NCI-H1930 (cell line): ENCODE measurements at places on chromosomes 5 and 9.

DNA sequence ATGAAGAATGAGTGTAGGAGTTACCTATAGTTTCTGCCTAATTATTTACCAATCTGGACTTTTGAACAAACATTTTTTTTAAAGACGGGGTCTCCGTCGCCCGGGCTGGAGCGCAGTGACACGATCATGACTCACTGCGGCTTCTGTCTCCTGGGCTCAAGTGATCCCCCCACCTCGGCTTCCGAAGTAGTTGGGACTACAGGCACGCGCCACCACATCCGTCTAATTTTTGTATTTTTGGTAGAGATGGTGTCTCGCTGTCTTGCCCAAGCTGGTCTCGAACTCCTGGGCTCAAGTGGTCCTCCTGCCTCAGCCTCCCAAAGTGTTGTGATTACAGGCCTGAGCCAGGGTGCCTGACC, 1.5 kb downstream of the CTNNA1 start:
- DNase-seq: no peak

- no peak for DNase-seq
Observed at GRCh38 chr5:94503677-94504076, 114.7 kb downstream of the KIAA0825 start.

- DNase-seq: no peak
Observed at GRCh38 chr5:178564811-178565550, 25.2 kb downstream of the COL23A1 start.

GRCh38 chr5:180644129-180644824, 5.1 kb downstream of the FLT4 start:
- no peak for DNase-seq

- no peak for DNase-seq
Observed at GRCh38 chr5:56625541-56625940, 189.8 kb upstream of the MAP3K1 start.

- no peak for DNase-seq
Observed at GRCh38 chr9:81112627-81113452, 576.5 kb downstream of the TLE1 start.

DNA sequence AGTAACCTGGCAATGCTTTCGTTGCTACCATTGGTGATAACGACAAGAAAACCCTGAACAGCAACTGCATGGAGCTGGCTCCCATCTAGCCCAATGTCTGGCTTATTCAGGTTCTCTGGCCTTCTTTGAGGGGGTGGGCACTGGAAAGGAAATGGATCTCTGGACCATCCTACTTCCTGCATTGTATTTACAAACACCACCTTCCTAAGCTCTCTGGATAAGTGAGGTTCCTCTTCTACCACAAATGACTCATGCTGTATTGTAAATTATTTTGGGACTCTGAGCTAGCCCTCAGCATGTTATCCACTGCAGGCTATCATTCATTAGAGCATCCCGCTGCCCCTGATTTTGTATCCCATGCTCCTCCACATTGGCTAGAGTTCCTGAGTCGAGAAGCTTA, 136.9 kb upstream of the KLF9 start:
- DNase-seq: no peak

DNA sequence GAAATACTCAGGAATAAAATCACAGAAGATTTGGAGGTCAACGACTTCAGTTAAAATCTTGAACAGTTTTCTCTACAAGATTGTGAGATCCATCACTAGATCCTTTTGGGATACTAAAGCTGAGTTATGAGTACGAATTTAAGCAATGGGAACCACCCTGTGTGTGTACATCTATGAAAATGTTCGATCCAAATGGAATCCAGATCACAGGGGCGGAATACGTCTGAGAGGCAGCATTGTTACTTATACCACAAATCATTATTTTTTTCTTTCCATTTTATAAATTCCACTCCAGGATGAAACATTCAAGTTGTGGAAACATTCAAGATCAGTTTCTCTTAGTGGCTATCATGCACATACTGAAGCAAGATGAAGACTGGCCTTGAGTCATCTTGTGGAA, 239.3 kb upstream of the PAPPA start:
- DNase-seq: no peak

- no peak for DNase-seq
Observed at GRCh38 chr9:94693485-94694204, 32.9 kb upstream of the AOPEP start.

DNA sequence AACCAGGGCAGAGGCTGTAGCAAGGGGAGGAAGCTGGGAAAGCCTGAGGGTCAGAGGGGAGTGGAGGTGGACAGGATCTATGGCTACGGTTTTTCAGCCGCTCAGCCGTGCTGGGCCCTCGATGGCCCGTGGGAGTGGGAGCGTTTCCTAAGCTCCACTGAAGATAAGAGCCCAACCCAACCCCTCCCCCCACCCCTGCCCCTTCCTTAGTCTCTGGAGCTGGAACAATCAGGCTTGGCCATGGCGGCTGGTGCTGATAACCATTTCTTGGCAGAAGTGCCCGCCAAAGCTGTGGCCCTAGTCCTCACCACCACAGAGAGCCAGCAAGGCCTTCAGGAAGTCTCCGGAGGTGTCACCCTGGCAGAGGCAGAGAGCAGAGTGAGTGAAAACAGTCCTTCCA, 20.3 kb upstream of the TNIP1 start:
- no peak for DNase-seq

DNA sequence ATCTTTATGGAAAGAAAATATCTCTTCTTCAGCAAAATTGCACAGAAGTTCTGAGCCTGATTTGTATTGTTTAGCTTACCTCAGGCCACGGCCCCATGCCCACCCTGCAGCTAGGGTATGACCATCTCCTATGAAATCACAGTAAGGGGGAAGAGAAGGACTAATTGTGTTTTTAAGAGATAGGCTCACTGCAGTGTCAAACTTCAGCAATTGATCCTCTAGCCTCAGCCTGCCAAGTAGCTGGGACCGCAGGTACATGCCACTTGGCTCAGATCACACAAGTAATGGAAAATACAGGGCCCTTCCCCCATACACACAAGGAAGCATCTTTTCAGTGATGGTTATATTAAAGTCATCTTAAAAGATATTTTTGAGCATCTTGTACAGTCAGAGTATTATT, 60.0 kb downstream of the DMAC1 start:
- no peak for DNase-seq
